ENCODE measurements at places on chromosomes 1 and 21. TPM values are rescaled to one million over a fixed set of nuclear protein-coding genes. Genes with fewer than 3 reads are reported as not detected.

GRCh38 chr1:47564570-47564969 is 126.7 kb downstream of the FOXD2 start:
- DNase-seq: no peak
- no peaks in the 10 kb centered on the region for H3K36me3 ChIP-seq
- no peaks in the 10 kb centered on the region for H3K27me3 ChIP-seq

GRCh38 chr1:236354330-236355147 is 39.5 kb upstream of the EDARADD start:
- no peak overlapping the region for H3K4me3 ChIP-seq
- no peaks in the 10 kb centered on the region for H3K27me3 ChIP-seq
- H3K27ac ChIP-seq: no peak overlapping the region
- H3K36me3 ChIP-seq: no peaks in the 10 kb centered on the region
- no peaks in the 10 kb centered on the region for H3K4me1 ChIP-seq
- no peak for DNase-seq

GRCh38 chr21:31731056-31731856 is 662 bp downstream of the SCAF4 start:
- H3K27ac ChIP-seq: peak overlapping the region; percentile 92
- peaks cover 46% of the 10 kb centered on the region for H3K4me1 ChIP-seq
- DNase-seq: peak; percentile 72
- H3K4me3 ChIP-seq: peak overlapping the region; percentile 100
- H3K36me3 ChIP-seq: no peaks in the 10 kb centered on the region
- no peaks in the 10 kb centered on the region for H3K27me3 ChIP-seq

DNA sequence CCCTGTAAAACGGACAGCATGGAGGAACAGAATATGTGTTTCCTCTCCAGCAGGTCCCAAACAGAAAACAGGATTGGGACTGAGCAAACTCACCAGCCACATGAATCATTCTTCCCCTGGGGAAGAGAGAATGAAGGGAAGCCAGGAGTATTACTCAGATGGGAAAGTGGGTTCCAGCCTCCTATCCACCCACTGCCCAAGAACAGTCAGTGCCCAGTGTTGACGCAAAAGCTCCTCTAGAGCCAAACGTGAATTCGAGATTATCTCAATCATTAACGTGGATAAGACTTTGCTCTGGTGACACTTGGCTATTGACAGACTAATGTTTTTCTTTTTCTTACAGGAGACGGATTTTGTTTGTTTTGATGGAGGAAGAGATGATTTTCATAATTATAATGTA is 9.3 kb downstream of the MIA3 start:
- H3K36me3 ChIP-seq: peaks cover 4% of the 10 kb centered on the region
- peaks cover 4% of the 10 kb centered on the region for H3K4me1 ChIP-seq
- H3K27ac ChIP-seq: no peak overlapping the region
- H3K4me3 ChIP-seq: no peak overlapping the region
- DNase-seq: no peak

DNA sequence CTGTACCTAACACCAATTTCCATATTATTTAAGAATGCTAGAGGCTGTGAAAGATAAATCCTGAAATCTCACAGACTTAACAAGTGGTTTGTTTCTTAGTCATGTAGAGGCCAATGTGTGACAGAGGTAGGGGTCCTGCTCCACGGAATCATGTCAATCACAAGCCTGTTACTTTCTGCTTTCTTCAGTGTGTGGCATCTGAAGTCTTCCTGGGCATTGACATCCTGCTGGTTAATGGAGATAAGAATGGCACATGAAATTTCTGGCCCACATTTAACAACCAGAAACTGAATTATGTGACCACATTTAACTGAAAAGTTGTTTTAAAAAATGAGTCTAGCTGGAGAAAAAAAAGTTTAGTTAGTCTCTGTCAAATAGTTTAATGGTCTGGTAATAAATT is 68.3 kb upstream of the PLA2G4A start:
- no peaks in the 10 kb centered on the region for H3K4me1 ChIP-seq
- H3K4me3 ChIP-seq: no peak overlapping the region
- DNase-seq: no peak
- no peaks in the 10 kb centered on the region for H3K27me3 ChIP-seq
- no peaks in the 10 kb centered on the region for H3K36me3 ChIP-seq

GRCh38 chr1:41613689-41614574 is 129.4 kb upstream of the EDN2 start:
- no peak for DNase-seq
- no peak overlapping the region for H3K27ac ChIP-seq
- H3K36me3 ChIP-seq: no peaks in the 10 kb centered on the region
- no peak overlapping the region for H3K4me3 ChIP-seq
- H3K27me3 ChIP-seq: no peaks in the 10 kb centered on the region

DNA sequence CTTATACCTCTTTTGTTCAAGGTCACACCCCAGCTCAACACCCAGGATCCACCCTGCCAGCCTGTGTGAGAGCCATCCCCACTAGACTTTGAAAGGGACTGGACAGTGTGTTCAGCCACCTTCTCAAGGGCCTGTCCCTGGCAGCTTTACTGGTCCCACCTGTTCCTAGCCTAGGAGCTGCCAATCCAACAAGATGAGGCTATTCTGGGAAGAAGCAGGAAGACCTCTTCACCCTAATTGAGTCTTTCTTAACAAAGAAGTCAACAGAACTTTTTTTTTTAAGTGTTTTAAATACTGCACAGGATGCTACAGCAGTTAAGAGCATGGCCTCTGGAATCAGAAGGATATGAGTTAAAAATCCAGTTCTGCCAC is 95.8 kb upstream of the HOOK1 start:
- H3K4me1 ChIP-seq: no peaks in the 10 kb centered on the region
- no peak overlapping the region for H3K27ac ChIP-seq
- H3K36me3 ChIP-seq: peaks cover 17% of the 10 kb centered on the region
- H3K4me3 ChIP-seq: no peak overlapping the region

DNA sequence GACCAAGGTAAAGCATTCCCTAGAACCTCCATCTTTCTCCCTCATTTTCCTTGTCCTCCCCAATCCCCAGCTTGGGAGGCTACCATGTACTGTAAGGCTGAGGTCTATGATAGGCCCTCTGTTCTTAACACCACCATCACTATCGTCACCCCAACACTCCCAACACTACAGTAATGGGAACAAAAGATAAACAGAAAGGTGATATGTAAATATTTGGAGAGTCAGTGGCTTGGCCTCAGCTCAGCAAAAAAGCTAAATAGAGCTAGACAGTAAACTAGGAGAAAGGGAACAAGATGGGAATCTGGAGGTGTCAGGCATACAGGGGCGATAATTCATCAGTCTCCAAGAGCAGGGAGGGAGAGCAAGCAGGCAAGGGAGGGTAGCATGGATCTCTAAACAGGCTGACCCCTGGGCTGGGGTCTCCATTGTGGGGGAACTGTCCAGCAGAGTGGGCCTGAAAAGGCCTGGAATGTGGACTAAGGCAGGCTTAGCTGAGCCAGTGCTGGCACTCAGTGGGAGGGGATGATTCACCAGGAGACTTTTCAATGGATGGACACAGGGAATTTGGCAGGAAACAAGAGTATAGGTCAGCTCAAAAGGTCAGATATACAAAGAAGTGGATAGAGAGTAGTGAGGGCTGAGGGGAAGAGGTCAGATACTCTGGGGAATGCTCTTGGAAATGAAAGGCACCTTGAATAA is 6.7 kb downstream of the WNT2B start:
- H3K4me1 ChIP-seq: no peaks in the 10 kb centered on the region
- no peak overlapping the region for H3K27ac ChIP-seq
- H3K27me3 ChIP-seq: no peaks in the 10 kb centered on the region
- DNase-seq: no peak

DNA sequence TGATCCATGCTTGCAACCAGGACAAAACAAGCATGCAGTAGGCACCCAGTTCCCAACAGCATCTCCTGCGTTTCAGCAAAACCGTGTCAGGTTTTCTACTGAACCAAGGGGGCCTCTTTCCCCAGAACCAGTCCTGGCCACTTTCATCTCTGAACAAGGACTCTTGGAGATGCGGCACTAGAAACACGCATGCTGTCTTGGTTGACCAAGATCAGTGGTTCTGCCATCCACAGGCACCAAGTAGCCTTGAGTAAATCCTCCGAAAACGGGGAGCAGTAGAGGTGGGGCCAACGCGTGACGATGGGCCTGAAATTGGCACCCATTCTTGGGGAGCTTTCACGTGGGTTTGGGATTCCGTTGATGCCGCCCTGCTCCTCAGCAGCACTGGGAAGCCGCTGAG is 62.5 kb upstream of the AJAP1 start:
- H3K36me3 ChIP-seq: no peaks in the 10 kb centered on the region
- no peak overlapping the region for H3K4me3 ChIP-seq
- no peak for DNase-seq
- H3K4me1 ChIP-seq: no peaks in the 10 kb centered on the region
- peaks cover 2% of the 10 kb centered on the region for H3K27me3 ChIP-seq

NTNG1 gene
- total RNA-seq: under 0.01 TPM

SH2D1B gene
- total RNA-seq: 0.84 TPM

SH2D5 gene
- total RNA-seq: not detected

TMEM269 gene
- total RNA-seq: 0.05 TPM

FMO5 gene
- total RNA-seq: 75.5 TPM

All from liver (tissue), 10 donors.